ENCODE measurements at places on chromosomes 5 and 9.
A peak's percentile ranks its signal among the peaks of the same experiment; 100 is the strongest.

DNA sequence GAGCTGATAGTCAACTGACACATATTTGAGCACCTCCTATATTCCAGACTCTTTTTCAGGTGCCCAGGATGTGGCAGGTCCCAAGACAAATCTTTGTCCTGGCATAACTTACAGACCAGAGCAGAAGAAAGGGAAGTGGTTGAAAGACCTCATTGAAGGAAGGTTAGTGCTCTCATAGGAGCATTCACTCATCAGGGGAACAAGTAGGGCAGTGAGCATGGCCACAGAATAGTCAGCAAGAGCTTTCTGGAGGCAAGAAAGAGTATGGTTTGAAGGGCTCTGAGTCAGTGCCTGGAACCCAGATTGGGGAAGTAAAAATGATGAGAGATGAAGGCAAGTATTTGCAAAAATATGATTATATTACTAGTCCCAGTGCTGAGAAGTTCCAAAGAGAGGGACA, 25.0 kb upstream of the ERMP1 start:
- DNase-seq, result no peak

DNA sequence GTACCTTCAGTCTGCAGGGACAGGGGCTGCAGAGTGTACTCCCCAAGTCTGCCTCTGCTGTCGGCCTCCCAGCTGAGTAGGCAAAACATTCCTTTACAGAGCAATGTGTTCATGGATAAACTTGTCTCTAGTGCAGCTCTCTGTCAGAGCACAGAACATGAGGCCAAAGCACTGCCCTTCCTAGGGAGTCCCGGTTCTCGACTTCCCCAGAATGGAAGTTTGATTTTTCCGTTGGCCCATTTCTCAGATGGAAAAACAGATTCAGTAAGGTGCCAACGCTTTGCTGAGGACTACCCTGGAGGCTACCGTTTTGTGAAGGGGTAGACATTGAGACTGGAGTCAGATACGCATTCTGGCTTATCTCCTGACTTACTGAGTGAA, 422 bp upstream of the TRIM32 start:
- DNase-seq, result no peak

DNA sequence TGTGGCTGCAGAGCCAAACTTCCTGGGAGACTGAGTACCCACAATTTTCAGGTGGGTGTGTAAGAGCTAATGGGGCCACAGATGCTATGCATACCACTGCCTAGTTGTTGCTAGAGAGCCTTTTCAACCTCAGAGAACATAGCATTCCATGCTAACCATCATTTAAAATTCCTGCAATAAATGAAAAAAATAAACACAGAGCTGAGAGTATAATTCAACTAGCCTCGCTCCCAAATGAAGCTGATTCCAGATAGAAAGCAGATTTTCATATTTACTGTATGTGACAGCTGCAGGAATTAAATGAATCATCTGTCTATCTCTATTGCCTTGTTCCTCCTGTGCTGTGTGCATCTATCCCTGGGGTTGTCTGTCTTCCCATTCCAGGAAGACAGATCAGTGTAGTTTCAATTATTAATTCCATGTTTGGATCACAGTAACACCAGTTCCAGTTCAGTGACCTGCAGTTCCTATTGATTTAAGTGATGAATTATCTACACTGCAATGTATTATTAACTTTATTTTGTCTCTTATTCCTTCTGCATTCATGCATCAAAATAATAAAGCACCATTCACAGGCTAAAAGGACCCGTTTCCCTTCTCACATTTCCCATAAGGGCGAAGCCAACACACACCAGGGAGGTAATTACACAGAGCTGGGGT, 324.5 kb downstream of the SLIT3 start:
- peak; percentile 85 for DNase-seq

DNA sequence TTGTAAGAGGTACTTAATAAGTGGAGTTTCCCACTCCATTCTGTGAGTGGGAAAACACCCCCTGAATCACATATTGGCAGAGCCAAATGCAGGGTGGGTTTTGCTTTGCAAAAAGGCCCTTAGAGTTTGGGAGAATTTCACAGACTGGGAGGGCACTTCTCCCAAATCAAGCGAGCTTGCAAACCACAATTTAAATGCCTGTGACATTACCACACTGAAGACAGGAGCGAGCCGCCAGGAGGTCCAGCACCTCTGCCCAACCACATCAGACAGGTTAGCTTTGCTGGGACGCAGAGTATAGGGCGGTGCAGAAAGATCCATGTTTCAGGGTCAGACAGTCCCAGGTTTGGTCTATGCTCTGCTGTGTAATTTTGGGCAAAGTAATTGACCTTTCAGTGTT, 2.3 kb downstream of the ALAD start:
- no peak for DNase-seq

DNA sequence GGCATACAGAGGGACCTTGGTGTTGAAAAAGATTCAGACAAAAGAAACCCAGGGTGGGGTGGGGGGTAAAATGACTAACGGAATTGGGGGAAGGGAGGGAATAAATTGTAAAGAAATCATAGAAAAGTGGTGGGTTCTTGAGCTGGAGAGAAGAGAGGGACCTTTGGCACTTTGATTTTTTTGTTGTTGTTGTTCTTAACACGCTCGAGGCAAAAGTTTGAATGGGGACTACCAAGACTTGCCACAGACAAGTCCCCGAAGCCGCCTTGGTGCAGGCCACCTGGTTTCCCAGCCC, 616 bp downstream of the VCAN start:
- DNase-seq, result peak; percentile 9

GRCh38 chr9:137227054-137227852, at the start of gene RNF224:
Gene RNF224 (plus strand): TSS chr9:137227502. CDS start chr9:137228336, 834 bp downstream.
- peak; percentile 64 for DNase-seq

GRCh38 chr5:37554405-37554739, 175.3 kb downstream of the WDR70 start:
- DNase-seq, result no peak

DNA sequence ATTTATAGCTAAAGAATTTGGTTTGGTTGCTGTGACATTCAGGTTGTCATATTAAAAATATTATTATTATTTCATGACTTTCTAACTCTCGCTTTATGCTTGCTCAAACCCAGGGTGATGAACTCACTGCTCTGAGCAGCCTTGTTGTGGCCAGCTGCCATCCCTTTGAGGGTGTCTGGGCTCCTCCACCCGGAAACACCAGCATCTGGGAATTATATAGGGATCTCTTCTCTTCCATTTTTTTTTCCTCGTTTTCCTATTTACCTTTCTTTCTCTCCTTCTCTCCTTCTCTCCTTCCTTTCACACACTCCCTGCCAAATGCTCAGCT, 355.8 kb upstream of the SMARCA2 start:
- no peak for DNase-seq

GRCh38 chr9:24011009-24011717, 185.1 kb upstream of the ELAVL2 start:
- DNase-seq, result no peak

DNA sequence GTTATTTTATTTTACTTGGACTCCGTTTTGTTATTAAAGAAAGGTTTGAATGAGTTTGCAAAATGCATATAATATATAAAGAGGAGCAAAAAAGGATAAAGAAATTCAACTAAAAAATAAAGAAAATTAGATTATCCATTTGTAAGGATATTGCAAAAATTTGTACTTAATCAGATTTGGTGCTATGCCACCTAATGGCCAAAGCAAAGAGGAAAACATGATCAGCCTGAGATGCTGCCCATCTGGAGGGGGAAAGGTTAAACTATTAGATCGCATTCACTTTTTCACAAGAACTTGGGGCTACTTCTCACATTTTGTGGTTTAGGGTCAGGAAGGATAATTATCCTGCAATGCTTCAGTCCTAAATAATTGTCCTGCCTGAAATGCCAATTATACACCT, 350.6 kb downstream of the MLLT3 start:
- DNase-seq, result no peak

DNA sequence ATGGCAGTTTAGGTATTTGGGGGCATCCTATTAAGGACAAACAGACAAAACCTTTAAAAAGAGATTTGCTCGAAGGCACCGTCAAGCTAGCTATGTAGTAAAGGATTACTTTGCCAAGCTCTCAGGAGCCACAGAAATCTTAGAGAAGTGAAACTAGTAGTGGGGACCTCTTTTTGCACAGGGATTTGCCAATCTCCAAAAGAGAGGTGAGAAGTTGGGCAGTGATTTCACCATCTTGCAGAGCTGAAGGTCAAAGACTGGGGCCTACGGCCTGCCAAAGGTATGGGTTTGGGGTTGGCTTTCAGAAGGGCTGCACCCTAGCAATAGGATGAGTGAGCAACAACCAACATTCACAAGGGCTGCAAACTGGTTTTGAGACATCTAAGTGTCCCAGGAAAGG, 1.6 kb upstream of the FCN1 start:
- no peak for DNase-seq

DNA sequence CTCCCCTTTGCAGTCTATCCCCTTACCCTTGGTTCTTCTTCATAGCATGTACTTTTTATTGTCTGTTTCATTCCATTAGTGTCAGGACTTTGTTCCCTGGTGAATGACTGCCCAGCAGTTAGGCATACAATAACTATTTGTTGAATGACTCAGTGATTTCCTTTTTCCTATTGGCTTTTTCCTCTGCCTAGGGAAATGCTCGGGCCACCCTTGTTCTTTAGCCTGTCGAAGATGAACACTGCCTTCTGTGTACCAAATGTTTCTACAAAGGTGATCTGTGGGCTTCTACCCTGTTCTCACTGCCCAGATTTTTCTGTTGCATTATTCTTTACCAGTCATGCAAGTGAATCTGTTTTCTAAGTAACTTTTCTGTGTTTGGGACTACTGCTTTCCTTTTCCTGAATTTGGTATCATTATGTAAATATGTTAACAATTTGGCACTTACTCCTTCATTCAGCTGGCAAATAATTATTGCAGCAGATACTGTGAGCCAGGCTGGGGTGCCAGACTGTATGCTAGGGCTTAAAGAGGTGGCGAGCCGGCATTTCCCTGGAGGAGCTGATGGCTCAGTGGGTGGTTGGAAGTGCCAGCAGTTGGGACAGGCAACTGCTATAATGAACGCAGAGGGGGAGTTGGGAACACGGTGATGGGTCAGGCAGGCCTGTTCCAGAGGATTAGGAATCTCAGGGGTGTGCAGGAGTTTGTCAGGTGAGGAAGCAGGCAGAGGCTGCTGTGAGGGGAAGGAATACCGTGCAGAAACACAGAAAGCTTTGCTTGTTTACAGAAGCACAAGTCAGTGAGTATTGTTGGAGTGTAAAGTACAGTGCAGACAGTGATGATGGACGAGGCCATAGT, 30.6 kb downstream of the KDM4C start:
- DNase-seq, result peak; percentile 52

GRCh38 chr5:30926218-30926617, 267.3 kb upstream of the CDH6 start:
- DNase-seq, result no peak

DNA sequence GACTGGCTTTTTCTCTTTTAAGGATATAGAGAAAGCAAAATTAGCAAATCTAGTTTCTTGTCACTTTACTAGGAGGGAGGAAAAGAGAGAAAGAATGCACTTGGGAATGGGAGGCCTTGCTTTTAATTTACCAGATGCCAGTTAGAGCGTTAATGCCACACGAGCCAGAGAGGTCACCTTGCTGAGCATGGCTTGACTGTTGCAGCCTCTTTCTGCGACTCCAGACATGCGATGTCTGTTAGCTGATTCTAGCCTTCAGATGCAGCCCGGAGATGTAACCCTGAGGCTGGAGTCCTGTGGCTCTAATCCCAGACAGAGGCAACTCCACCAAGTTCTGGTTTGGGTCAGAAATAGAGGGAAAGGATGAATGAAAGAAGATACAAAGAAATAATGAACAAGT, 152.5 kb downstream of the TRIO start:
- DNase-seq, result no peak

- no peak for DNase-seq
These were observed 1018.3 kb downstream of the CDH12 start for GRCh38 chr5:21834863-21835262.

DNA sequence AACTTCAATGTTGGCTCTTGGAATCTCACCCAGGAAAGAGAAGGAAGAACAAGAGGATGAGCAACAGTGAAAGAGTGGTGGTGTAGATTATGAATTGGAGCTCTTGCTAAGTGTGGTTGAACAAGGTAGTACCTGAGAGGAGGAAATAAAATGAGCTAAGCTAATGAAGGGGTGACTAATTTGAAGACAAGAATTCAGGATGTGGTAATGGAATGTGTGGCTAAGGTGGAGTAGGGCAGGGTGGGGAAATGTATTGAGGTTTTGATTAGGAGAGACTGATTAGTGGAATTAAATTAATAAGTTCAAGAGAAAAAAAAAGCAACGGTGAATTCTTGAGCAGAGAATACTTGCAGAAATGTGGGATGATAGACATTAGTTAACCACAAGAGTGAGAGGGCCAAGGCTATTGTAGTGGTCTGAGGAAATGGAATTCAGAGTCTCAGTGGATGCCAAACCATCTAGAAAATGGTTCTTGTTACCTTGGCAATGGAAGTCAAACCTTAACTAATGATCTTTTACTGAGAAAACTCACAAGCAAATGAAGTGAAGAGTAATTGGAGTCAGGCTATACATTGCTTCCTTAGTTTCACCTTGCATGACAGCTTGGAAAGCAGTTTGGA, 648.3 kb upstream of the ZNF608 start:
- no peak for DNase-seq

DNA sequence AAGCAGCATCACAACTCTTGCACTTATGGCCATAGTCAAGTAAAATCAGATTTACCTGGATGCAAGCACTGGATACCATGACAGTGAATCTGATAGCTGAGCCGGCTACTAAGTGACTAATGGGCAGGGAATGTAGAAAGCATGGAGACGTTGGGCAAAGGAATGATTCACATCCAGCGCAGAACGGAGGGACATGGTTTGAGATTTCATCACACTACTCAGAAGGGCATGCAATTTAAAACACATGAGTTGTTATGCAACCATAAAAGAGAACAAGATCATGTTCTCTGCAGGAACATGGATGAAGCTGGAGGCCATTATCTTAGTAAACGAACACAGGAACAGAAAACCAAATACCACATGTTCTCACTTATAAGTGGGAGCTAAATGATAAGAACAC, 169.1 kb upstream of the PIK3R1 start:
- DNase-seq, result peak; percentile 99

DNA sequence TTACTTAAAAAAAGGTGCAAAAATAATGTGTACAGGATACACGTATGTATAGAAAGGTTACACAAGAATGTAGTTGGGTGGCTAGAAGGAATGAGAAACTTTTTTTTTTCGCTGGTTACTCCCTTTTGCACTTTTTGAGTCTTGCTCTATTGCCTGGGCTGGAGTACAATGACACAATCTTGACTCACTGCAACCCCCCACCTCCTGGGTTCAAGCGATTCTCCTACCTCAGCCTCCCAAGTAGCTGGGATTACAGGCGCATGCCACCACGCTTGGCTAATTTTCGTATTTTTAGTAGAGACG, 15.8 kb downstream of the FBXW11 start:
- DNase-seq, result no peak
